Activated effector memory CD4-positive, alpha-beta T cell treated with Interleukin-2 at 50 U/mL for 16 hours (primary cell): ENCODE measurements at places on chromosomes 11 and 22.

GRCh38 chr11:30023074-30023473 lies 6.2 kb upstream of the KCNA4 start:
- DNase-seq: no peak

GRCh38 chr11:70771099-70771885 lies 373.0 kb downstream of the CTTN start:
- DNase-seq: no peak

GRCh38 chr11:124535552-124536232 lies 7.8 kb downstream of the OR8B12 start:
- DNase-seq: no peak

GRCh38 chr11:8739309-8739793 lies 56.8 kb downstream of the RPL27A start:
- DNase-seq: no peak

- DNase-seq: no peak
Observed at GRCh38 chr11:114209904-114210303, 86.3 kb upstream of the NNMT start.

- no peak for DNase-seq
Observed at GRCh38 chr11:44632466-44633123, 67.1 kb downstream of the CD82 start.

GRCh38 chr22:23204541-23205157 lies 24.3 kb downstream of the BCR start:
- no peak for DNase-seq

- no peak for DNase-seq
Observed at GRCh38 chr22:22009661-22010060, 27.1 kb upstream of the TOP3B start.

- DNase-seq: no peak
Observed at GRCh38 chr11:95363708-95364107, 132.7 kb upstream of the SESN3 start.
